A673 (cell line): ENCODE measurements at places on chromosomes 2 and 18. TPM values are rescaled to one million over a fixed set of nuclear protein-coding genes. Genes with fewer than 3 reads are reported as not detected.

DNA sequence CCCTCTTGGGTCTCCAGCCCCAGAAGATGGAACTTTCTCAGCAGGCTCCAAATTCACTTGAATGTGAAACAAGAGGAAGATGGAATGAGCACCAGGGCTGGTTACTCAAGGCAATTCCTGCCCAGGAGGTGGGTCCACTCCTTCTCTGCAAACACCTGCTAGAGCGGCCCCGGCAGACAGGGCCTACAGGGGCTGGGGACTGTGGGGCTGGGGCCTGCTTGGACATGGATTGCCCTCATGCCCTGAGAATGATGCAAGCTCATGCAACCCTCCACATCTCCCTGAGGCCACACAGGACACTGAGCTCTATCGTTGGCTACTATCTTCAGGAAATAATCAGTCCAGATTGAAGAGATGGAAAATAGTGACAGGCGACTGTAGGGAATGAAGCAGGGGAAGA, 39.1 kb downstream of the TFCP2L1 start:
- H3K4me3 ChIP-seq: no peak overlapping the region
- H3K27me3 ChIP-seq: no peaks in the 10 kb centered on the region
- DNase-seq: no peak
- H3K27ac ChIP-seq: no peak overlapping the region

The LOXHD1 gene
- total RNA-seq: 25.5 and 26.4 TPM in 2 replicates

The SRD5A2 gene
- total RNA-seq: not detected in 2 replicates

The ACADL gene
- 0.15 TPM in 1 of 2 replicates, not detected in the other for total RNA-seq

The EGR4 gene
- 1.9 and 2.0 TPM in 2 replicates for total RNA-seq

DNA sequence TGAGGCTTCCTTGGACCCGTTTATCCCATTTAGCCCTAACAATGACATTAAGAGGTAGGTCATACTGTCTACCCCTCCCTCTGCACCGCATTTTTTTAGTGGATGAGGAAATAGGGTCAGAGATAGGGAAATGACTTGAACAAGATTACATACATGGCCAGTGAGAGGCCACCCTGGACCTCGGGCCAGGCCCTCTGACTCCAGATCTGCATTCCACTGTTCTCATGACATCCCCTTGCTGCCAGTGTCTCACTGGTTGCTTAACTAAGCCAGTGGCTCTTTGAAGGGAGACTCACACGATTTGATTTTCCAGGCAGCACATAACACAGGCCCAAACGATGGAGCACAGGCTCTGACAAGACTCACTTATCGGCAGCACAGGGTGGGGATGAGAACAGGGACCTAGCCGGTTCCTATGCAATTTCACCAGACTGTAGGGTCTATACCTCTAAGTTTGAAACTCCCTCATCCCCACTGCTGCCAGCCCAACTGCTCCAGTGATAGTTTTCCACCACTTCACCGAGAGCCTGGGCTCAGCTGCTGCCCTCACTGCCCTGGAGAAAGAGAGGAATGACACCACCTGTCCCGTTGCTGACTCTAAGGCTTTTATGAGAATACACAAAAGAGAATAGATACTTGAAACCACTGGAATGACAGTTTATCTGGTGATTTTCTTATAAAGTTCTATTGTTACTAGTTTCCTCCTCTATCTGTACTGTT, 82.5 kb downstream of the TMEM247 start:
- no peaks in the 10 kb centered on the region for H3K4me1 ChIP-seq
- H3K36me3 ChIP-seq: no peaks in the 10 kb centered on the region
- no peak for DNase-seq
- no peak overlapping the region for H3K27ac ChIP-seq
- H3K4me3 ChIP-seq: no peak overlapping the region

DNA sequence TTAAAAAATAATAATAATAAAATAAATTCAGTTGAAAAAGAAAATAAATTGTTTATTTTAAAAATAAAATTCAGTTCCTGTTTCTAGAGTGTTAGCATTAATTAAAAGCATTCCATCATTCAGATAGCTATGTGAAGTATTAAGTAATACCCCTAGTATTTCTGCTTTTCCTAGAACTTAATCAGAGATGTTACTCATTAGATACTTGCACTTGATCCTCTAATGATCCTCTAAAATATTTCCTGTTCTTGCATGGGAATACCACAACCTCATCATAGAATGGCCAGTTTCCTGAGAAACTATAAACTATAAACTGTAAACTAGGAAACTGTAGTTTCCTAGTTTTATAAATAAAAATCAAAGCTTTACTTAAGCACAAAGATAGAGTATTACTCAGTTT, 11.1 kb upstream of the CNNM3 start:
- H3K4me3 ChIP-seq: no peak overlapping the region
- no peaks in the 10 kb centered on the region for H3K36me3 ChIP-seq
- DNase-seq: no peak
- no peak overlapping the region for H3K27ac ChIP-seq
- peaks cover 12% of the 10 kb centered on the region for H3K4me1 ChIP-seq
- H3K27me3 ChIP-seq: no peaks in the 10 kb centered on the region

The SERPINB7 gene
- 12.2 and 12.8 TPM in 2 replicates for total RNA-seq

DNA sequence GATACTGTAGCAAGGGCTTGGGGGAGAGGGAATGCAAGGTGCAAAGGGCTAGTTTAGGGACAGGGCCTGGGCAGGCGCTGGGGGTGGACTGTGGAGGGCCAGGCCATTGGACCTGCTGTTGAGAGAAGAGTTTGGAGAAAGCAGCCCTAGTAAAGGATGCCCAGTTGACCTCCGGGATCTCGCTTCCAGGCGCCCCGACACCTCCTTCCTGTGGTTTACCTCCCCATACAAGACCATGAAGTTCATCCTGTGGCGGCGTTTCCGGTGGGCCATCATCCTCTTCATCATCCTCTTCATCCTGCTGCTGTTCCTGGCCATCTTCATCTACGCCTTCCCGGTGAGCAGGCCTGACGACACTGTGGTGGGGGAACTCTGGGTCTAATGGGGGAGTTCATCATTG, 229.0 kb downstream of the DYSF start:
- no peak overlapping the region for H3K4me3 ChIP-seq
- H3K4me1 ChIP-seq: no peaks in the 10 kb centered on the region
- H3K36me3 ChIP-seq: no peaks in the 10 kb centered on the region
- H3K27me3 ChIP-seq: peaks cover 2% of the 10 kb centered on the region
- DNase-seq: no peak

- H3K4me3 ChIP-seq: no peak overlapping the region
- no peak overlapping the region for H3K27ac ChIP-seq
- H3K4me1 ChIP-seq: no peaks in the 10 kb centered on the region
- no peaks in the 10 kb centered on the region for H3K36me3 ChIP-seq
Observed at GRCh38 chr18:59514203-59514602, 155.1 kb upstream of the LMAN1 start.

- peak; percentile 76 for DNase-seq
- no peaks in the 10 kb centered on the region for H3K36me3 ChIP-seq
- no peaks in the 10 kb centered on the region for H3K27me3 ChIP-seq
- H3K4me3 ChIP-seq: no peak overlapping the region
Observed at GRCh38 chr18:58338961-58339592, 289.8 kb downstream of the ALPK2 start.

GRCh38 chr2:167861574-167862193, 385.7 kb downstream of the STK39 start:
- H3K36me3 ChIP-seq: no peaks in the 10 kb centered on the region
- no peak overlapping the region for H3K4me3 ChIP-seq
- peaks cover 4% of the 10 kb centered on the region for H3K4me1 ChIP-seq
- DNase-seq: no peak
- no peaks in the 10 kb centered on the region for H3K27me3 ChIP-seq

DNA sequence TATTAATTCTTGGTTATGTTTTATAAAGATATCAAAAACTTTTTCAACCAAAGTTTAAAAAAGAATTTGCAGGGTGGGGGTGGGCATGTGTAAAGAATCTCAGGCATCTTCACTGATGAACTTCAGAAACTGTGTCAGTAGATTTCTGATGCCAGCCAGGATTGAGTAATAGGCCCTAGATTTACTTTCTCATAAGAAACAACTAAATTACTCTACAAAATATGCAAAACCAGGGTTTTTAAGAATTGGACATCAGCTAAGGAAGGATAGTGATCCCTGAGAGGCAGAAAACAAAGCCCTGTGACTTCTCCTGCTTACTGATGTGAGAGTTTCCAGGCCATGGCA, 11.9 kb upstream of the IL1R1 start:
- no peaks in the 10 kb centered on the region for H3K27me3 ChIP-seq
- no peak for DNase-seq
- no peak overlapping the region for H3K27ac ChIP-seq
- no peak overlapping the region for H3K4me3 ChIP-seq
